RWPE2 (cell line): ENCODE measurements at places on chromosomes 5 and 9.

GRCh38 chr9:131289301-131290035 lies at the start of gene PLPP7:
PLPP7 (plus strand) TSS chr9:131289723; CDS start chr9:131289998, 275 bp downstream.
- no peak for DNase-seq

GRCh38 chr9:109062543-109062942 lies 49.2 kb upstream of the CTNNAL1 start:
- DNase-seq, result no peak

GRCh38 chr9:117825609-117826347 lies 121.6 kb downstream of the TLR4 start:
- DNase-seq, result no peak

DNA sequence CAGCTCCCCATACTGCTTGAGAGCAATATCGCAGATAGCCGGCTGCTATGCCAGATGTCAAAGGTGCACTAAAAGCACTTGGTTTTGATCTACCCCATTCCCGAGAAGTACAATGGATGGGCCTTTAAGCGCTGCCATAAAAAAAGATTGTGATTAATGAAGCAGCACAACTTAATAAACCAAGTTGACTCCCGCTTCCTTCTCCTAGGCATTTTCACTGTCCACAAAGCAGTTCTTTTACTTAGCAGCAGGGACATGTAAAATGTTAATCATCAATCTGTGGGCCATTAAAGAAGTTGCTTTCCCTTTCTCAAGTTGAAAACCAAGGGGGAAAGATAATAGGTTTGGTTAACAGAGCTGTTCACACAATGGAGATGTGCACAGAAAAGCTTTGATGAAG lies 176.4 kb downstream of the TRPM6 start:
- DNase-seq, result no peak

GRCh38 chr9:132461281-132461896 lies 51.4 kb downstream of the CFAP77 start:
- no peak for DNase-seq

DNA sequence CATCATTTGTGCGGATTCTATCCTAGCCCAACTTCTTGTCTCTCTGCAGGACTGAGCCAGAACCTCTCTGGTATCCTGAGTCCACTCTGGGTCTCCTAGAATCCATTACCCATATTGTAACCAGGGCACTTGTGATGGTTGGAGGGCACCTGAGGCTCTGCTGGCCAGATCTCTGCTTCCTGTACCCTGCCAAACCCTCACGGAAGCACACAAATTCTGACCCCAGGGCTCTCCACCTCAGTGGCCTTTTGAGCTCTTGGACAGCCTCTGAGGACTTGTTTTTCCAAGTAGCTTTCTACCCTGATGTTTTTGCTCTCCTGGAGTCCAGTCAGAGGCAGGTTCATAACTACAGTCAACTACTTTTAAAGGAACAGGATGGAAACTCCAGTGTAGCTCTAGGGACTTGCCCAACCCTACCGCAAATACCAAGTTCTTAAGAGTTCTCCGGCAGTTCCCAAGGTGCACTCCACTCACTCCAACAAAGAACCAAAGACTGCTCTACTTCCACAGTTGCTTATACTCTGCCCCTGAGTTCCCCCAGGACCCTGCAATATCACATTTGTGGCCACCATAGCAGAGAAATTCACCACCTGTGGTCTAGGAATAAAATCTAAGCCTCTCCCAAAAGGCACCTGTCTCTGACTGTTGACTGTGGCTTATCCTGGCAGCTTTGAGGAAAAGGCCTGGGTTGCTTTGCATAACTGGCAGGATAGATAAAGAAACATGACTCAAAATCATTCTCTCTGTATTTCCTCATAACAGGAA lies 9.6 kb downstream of the PIP5K1B start:
- no peak for DNase-seq

DNA sequence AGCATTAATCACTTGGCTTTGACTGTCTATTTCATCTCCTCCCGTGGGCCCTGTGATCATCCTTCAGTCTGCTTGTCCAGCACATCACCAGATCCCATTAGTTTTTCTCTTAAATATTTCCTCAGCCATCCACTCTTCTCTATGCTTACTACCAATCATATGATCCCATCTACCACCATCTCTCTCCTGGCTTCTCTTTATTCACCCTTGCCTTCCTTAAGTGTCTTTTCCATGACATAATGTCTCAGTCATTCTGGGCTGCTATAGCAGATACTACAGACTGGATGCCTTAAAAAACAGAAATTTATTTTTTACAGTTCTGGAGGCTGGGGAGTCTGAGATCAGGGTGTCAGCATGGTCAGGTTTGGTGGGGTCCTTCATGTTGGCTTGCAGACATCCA lies 208.4 kb upstream of the PPP1R2B start:
- DNase-seq, result no peak

DNA sequence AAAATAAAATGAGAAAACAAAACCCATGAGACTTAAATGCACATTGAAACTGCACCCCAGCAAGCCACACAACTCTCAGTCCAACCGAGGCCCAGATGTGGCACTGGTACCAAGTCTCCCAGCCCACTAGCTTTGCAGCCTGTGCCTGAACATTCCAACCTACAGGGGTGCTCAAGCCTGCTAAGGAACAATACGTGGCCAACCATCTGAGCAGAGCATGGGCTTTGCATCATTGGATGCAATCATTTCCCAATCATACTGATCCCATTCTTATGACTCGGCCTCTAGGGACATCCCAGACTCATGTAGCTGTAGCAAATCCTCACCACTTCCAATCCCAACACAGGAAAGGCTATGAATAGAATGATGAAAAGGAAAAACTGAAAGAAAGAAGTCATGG lies 297.2 kb downstream of the SPOCK1 start:
- no peak for DNase-seq

DNA sequence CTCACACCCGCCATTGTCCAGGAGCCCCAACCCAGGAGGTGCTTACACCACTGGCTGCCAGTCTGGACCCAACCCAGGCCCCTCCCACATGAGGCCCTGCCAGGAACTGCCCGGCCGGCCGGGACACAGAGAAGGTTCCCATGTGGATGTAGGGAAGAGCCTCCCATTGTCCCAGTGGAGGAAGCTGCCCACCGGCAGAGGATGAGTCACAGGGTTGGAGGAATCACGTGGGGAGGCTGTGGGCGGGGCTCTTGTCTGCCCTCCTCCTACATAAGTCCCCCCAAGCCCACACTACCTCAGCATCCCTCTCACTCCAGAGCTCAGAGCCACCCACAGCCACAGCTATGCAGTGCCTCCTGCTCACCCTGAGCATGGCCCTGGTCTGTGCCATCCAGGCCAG lies 26.1 kb downstream of the PAEP start:
- DNase-seq, result no peak
